Left forelimb (tissue), 1 donor: ENCODE measurements at places on chromosomes 2 and 18.
A peak's percentile ranks its signal among the peaks of the same experiment; 100 is the strongest.

- no peak for DNase-seq
These were observed 699.3 kb downstream of the NR4A2 start for GRCh38 chr2:155633060-155633839.

GRCh38 chr2:222949073-222949472 is 88.2 kb downstream of the ACSL3 start:
- DNase-seq, result no peak

DNA sequence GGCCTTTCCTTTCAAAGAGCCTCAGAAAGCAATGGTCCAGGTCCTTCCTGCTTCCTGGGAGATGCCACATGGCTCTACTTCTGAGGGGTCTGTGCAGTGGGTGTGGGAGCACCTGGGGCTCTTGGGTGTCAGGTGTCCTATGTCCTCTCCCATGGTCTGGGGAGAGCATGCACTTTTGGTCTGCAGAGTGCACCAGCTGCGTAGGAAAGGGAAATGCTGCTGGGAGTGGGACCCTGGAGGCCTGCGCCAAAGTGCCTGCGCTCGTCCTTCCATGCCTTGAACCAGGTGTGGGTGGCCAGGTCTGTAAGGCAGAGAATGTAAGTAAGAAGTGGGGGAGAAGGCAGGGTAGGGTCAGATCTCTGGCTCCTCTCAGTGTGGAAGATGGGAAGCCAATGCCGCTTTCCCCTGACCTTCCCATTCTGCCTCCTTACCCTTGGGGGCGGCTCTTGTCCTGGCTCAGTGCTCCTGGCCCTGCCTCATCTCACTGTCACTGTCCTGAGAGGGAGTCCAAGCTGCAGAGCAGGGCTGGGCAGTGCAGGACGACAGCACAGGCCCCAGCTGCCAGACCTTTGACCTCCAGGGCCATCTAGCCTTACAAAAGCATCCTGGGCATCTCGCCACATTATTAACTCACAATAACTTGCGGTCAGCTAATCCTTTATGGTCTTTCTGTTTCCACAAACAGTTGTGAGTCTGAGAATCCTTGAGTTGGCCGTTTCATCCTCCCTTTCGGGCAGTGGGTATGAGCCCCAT is 6.6 kb upstream of the PROM2 start:
- no peak for DNase-seq

GRCh38 chr2:219823574-219823973 is 196.1 kb downstream of the SLC4A3 start:
- no peak for DNase-seq

GRCh38 chr2:158189526-158189925 is 87.8 kb downstream of the UPP2 start:
- no peak for DNase-seq

- DNase-seq, result no peak
These were observed 68.7 kb upstream of the PSMD14 start for GRCh38 chr2:161239326-161240109.

DNA sequence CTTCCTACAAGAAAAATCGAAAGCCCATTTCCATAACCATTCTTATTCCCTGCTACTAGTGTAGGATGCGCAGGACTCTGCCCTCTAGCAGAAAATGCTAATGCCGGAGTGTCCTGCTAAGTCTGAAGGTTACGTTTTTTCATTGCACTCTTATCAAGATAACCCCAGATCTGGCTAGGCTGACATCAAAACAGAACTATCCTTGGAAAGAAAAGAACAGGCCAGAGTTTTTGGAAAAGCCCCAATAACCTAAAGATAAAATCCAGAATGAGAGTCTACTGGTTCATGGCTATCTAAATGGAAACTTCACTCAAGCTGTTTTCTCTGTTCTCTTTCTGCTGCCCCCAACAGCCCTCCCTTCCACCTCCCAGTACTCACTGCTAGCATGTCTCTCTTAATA is 913 bp downstream of the RNF152 start:
- no peak for DNase-seq

DNA sequence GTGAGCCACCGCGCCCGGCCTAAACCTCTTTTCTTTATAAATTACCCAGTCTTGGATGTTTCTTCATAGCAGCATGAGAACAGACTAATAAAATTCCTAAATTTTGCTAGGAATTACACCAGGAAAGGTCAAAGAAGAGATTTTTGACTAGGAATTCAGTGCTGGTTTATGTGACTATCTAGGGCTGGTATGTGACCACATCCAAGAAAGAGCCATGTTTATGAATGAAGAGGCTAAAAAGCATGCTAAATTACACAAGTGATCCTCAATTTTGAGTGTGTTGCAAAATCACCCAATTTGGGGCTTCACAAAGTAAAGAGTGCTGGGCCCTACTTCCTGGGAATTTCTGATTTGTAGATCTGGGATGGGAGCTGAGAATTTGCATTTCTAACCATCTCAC is 123.6 kb downstream of the CSRNP3 start:
- DNase-seq, result no peak

GRCh38 chr2:39059366-39059952 is 61.4 kb downstream of the SOS1 start:
- DNase-seq, result no peak

- peak; percentile 87 for DNase-seq
These were observed 280 bp upstream of the CYP1B1 start for GRCh38 chr2:38076152-38076709.

GRCh38 chr2:168449419-168449818 is 6.7 kb upstream of the CERS6 start:
- no peak for DNase-seq

DNA sequence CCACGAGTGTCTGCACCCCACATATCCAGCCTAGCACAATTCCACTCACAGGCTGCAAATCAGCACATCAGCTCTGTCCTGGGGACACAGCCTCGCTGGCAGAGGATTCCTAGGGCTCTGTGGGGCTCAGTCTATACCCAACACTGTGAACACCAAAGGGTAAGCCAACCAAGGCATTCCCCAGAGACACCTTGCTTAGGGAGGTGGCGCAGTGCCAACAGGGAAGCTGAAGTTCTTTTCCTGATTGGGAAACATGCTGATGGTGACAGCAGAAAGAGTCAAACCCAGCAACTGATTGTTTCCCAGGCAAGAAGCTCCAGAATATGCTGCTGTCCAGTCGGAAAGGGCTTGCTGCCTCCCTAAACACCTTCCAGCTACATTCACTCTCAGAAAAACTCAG is 55.8 kb downstream of the TTC32 start:
- DNase-seq, result peak; percentile 44

DNA sequence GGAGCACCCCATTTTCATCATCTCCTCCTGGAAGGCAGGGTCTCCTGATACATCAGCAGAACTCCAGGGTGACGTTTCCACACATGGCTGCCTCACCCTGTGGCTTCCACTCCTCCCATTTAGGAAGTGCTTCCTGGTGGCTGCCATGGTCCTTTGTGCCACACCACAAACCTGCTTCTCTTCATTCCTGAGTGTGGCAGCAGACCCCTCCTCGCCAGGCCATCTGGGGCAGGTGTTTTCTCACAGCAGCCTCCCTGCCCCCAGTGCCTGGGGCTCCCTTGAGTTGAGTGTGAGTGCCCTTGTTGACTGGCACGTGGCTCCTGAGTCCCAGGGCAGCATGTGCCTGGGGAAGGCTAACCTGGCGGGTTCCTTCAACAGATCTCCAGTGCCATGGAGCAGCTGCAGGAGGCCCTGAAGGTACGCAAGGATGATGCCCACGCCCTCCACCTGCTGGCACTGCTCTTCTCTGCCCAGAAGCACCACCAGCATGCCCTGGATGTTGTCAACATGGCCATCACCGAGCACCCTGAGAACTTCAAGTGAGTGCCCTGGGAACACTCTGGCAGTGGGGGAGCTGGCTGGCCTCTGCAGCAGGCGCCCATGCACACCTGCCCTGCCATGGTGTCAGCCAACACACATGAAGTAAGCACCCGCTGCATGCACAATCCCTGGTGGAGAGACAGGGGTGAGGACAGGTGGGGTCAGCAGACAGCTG is 113.4 kb upstream of the MCFD2 start:
- no peak for DNase-seq

DNA sequence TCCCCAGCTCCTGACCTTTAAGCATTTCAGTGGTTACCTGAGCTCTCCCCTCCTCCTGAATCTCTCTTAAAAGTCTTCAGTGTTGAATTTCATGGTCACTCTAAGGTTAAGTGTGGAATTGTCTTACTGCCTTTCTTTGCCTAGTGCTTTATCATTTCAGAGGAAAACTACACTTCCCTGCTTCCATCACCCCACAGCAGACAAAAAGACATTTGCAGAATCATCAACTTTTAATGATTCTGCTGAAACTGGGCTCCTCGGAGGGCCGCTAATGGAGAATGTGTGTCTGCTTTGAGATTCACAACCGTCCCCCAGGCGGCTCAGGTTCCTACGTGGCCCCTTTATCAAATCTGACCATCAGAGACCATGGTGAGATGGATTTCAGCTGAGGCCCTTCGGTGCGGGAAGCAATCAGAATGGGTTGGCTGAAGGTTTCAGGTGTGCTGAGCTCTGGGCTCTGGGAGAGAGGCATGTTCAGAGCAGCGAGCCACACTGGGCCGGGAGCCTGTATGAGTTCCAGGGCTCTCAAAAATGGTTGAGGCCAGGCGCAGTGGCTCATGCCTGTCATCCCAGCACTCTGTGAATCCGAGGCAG is 41.9 kb upstream of the TBC1D8 start:
- no peak for DNase-seq

GRCh38 chr18:73940721-73941120 is 206.9 kb downstream of the FBXO15 start:
- DNase-seq, result no peak

- no peak for DNase-seq
These were observed 240.2 kb upstream of the PIK3C3 start for GRCh38 chr18:41714872-41715271.

GRCh38 chr2:11932962-11933361 is 186.5 kb downstream of the LPIN1 start:
- no peak for DNase-seq

DNA sequence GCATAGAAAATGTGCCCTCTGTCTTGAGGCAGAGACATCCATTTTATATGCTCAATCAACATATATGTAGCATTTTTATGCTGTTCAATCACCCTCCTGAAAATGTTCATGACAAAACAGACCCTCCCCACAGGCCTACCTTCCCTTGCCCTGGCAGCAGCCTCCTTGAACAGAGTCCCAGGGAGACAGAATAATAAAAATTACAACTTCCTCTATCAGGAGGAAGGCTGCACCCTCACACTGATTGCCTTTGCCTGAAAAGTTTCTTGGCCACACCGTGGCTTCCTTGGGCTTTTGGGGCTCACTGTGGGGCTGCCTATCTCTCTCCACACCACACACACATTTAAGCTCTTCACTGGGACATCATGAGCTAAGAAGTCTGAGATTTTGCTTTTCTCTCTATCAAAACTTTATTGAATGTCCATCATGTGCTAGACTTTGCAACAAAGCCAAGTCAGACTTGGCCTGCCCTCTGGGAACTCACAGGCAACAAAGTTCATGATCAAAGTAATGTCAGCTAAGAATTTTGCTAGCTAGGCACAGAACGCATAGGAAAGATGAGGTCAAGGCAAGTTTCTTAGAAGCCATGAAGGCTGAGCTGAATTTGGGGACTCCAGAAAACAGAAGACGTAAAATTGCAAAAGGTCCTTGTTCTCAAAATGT is 101.6 kb downstream of the BCL2L11 start:
- DNase-seq, result no peak
